Esophagus muscularis mucosa (tissue), 4 donors: ENCODE measurements at places on chromosomes 2 and 18. TPM values are rescaled to one million over a fixed set of nuclear protein-coding genes. Genes with fewer than 3 reads are reported as not detected.

R3HDM1 gene
- total RNA-seq: 13.1 TPM

NEMP2 gene
- 5.7 TPM for total RNA-seq

C2orf15 gene
- 0.39 TPM for total RNA-seq

GPR155 gene
- 41.9 TPM for total RNA-seq

DSG1 gene
- not detected for total RNA-seq

CSRNP3 gene
- total RNA-seq: 1.8 TPM

CDC42EP3 gene
- 153 TPM for total RNA-seq

AQP12A gene
- not detected for total RNA-seq

B3GNT7 gene
- 3.7 TPM for total RNA-seq

DNA sequence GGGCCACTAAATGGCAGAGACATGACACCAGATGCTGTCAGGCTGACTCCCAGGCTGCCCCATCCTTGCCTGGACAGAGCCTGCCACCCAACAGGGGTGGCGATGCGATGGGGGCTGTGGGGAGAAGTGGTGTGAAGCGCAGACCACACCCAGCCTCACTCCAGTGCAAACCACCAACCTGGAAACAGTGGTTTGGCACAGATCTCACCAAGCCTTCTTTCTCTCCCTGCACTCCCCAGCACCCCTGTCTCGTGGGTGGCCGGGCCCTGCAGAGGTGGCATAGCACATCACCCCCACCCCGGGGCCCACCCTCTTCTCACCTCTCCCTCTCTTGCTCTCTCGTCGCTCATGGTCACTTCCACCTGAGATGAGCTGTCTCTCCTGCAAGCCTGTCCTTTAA lies 32.6 kb downstream of the CIB4 start:
- H3K4me1 ChIP-seq: peaks cover 14% of the 10 kb centered on the region
- H3K4me3 ChIP-seq: no peak overlapping the region
- H3K36me3 ChIP-seq: no peaks in the 10 kb centered on the region
- peak; percentile 90 for DNase-seq
- no peaks in the 10 kb centered on the region for H3K27me3 ChIP-seq

DNA sequence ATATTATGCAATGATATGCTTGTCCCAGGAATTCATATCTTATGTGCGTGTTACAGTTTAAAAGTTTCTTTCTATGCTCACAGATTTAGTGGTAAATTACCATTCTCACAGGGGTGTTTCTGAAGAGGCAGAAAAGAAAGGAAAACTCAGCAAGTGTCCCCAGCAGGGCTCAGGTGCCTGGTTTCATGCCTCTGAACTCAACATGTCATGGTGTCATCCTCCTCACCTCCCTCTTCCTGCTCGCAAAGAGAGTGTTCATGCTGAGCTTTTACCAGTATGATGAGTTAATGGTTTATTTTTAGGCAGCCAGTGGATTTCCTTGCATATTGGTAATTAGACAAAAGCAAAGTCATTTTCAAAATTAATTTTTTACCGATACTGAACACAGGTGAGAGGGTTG lies 492.9 kb upstream of the ZEB2 start:
- DNase-seq: no peak
- no peak overlapping the region for H3K4me3 ChIP-seq
- H3K4me1 ChIP-seq: peaks cover 9% of the 10 kb centered on the region
- no peaks in the 10 kb centered on the region for H3K36me3 ChIP-seq
- no peaks in the 10 kb centered on the region for H3K27me3 ChIP-seq
- H3K27ac ChIP-seq: no peak overlapping the region

GRCh38 chr2:70385204-70385603 lies 83.3 kb upstream of the FAM136A start:
- no peak overlapping the region for H3K27ac ChIP-seq
- DNase-seq: no peak
- H3K4me3 ChIP-seq: no peak overlapping the region
- no peaks in the 10 kb centered on the region for H3K27me3 ChIP-seq
- H3K36me3 ChIP-seq: no peaks in the 10 kb centered on the region
- no peaks in the 10 kb centered on the region for H3K4me1 ChIP-seq

DNA sequence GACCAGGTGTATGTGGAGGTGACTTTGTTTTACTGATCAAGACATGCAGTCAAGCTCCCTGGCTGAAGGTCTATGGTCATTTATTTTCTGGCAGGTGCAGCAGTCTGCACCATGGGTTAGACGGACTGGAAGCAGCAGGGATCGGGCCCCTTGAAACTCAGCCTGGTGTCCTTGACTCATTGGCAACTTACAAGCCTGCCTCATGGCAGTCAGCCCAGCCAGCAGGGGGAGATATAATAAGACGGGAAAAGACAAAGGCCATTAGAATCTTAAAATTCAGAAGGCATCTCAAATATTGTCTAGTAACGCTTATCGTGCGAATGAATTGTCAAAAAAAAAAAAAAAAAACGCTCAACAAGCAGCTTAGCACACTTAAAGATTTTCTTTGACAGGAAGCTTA lies 308.2 kb downstream of the EN1 start:
- no peaks in the 10 kb centered on the region for H3K4me1 ChIP-seq
- DNase-seq: peak; percentile 75
- no peaks in the 10 kb centered on the region for H3K27me3 ChIP-seq

GRCh38 chr2:241562269-241562891 lies 3.8 kb downstream of the BOK start:
- no peak overlapping the region for H3K4me3 ChIP-seq
- DNase-seq: no peak
- H3K27ac ChIP-seq: no peak overlapping the region
- H3K4me1 ChIP-seq: peaks cover 86% of the 10 kb centered on the region

GRCh38 chr2:225773148-225773547 lies 373.6 kb downstream of the NYAP2 start:
- no peaks in the 10 kb centered on the region for H3K27me3 ChIP-seq
- H3K4me1 ChIP-seq: peaks cover 48% of the 10 kb centered on the region
- H3K4me3 ChIP-seq: no peak overlapping the region

DNA sequence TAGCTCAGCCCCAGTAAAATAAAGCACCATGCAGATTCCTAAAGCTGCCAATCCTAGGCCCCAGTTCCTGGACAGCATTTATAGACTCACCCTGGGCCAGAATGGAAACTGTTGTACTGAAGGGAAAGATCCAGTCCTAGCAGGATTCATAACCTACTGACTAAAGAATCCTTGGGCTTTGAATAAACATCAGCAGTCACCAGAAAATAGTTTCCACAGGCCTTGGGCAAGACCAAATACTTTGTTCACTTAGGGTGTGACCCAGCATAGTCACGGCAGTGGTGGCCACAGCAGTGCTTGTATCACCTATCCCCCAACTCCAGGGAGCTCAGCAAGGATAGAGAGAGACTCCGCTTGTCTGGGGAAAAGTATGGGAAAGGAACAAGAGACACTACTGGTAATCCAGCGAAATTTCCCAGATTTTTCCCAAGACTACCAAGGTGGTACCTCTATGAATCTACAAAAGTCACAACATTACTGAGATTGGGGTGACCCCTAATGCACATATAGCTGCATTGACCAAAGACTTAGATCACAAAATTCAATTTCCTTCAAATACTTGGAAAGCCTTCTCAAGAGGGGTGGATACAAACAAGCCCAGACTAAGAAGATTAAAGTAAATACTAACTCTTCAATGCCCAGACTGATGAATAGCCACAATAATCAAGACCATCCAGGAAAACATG lies 748.1 kb upstream of the LRATD1 start:
- H3K27ac ChIP-seq: no peak overlapping the region
- DNase-seq: no peak
- no peaks in the 10 kb centered on the region for H3K36me3 ChIP-seq
- no peaks in the 10 kb centered on the region for H3K4me1 ChIP-seq

- no peaks in the 10 kb centered on the region for H3K36me3 ChIP-seq
- no peaks in the 10 kb centered on the region for H3K27me3 ChIP-seq
- H3K4me1 ChIP-seq: no peaks in the 10 kb centered on the region
These were observed 33.6 kb downstream of the MAL start for GRCh38 chr2:95058989-95059641.

DNA sequence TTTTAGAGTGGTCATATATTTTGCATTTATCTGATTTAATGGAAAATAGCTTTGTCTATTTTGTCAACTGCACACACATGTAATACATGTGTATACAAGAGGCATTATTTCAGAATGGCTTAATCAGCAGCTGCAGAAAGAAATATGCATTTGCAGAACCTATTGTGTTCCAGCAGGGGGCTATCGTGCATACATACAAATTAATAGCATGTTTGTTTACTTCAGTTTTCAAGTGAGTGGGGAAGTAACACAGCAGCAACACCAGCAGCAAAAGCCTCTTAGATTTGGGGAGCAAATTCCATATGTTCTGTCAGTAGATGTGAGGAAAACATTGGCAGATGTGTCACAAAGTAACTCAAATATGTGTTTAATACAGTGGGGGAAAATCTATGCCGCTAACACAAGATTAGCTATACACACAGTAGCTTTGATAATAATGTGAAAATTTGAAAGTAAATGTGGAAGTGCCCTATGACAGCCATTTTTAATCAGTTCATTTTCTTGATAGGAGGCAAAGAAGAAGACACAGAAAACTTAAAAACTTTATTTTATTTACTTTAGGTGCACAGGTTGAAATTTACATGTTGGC lies 218.1 kb downstream of the WDR7 start:
- H3K27ac ChIP-seq: no peak overlapping the region
- no peak for DNase-seq
- H3K4me3 ChIP-seq: no peak overlapping the region

DNA sequence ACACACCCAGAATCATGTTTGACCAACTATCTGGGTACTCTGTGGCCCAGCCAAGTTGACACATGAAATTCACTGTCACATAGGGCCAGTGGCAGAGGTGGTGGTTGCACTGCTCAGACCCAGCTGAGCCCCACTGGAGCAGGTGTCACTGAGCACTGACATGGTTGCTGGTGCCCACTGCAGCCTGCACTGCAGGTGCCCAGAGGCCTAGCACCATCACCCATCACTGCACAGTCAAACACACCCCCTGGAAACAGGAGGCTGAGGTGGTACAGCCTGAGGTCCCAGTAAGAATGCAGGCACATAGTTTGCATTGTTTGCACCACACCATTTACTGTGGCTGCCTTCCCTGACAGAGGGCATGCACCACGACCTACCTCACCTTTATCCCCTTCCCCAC lies 278.7 kb upstream of the MGAT5 start:
- DNase-seq: no peak
- no peaks in the 10 kb centered on the region for H3K36me3 ChIP-seq
- H3K27me3 ChIP-seq: no peaks in the 10 kb centered on the region

DNA sequence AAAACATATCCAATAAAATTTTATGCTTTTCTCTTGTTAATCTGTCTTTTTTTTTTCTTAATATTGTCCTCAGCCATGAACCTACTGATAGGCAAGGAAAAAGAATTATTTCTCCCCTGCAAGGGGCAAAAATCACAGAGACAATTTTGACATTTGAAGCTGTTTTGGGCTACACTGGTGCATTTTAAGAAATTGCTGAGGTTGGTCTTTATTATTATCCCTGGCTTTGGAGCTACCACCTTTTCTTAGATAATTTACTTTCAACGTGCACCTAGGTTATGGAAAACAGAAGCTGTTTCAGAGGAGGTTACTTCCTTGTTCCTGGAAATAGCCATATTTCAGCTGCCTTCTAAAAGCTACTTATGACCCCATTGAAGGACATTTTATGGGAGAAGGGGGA lies 195.5 kb upstream of the KYNU start:
- no peak overlapping the region for H3K27ac ChIP-seq
- H3K4me3 ChIP-seq: no peak overlapping the region
- H3K27me3 ChIP-seq: no peaks in the 10 kb centered on the region

GRCh38 chr2:208511573-208511972 lies 105.0 kb downstream of the PTH2R start:
- H3K27me3 ChIP-seq: no peaks in the 10 kb centered on the region
- H3K36me3 ChIP-seq: no peaks in the 10 kb centered on the region
- H3K4me1 ChIP-seq: no peaks in the 10 kb centered on the region
- DNase-seq: no peak
- no peak overlapping the region for H3K27ac ChIP-seq
- no peak overlapping the region for H3K4me3 ChIP-seq

- peaks cover 75% of the 10 kb centered on the region for H3K4me1 ChIP-seq
- H3K4me3 ChIP-seq: no peak overlapping the region
- no peak overlapping the region for H3K27ac ChIP-seq
- DNase-seq: no peak
These were observed 265.8 kb downstream of the TNS1 start for GRCh38 chr2:217736776-217737550.

- no peaks in the 10 kb centered on the region for H3K27me3 ChIP-seq
- H3K27ac ChIP-seq: peak overlapping the region; percentile 18
- H3K4me1 ChIP-seq: peaks cover 32% of the 10 kb centered on the region
- no peaks in the 10 kb centered on the region for H3K36me3 ChIP-seq
These were observed 43.2 kb downstream of the CLASP1 start for GRCh38 chr2:121605820-121606733.

DNA sequence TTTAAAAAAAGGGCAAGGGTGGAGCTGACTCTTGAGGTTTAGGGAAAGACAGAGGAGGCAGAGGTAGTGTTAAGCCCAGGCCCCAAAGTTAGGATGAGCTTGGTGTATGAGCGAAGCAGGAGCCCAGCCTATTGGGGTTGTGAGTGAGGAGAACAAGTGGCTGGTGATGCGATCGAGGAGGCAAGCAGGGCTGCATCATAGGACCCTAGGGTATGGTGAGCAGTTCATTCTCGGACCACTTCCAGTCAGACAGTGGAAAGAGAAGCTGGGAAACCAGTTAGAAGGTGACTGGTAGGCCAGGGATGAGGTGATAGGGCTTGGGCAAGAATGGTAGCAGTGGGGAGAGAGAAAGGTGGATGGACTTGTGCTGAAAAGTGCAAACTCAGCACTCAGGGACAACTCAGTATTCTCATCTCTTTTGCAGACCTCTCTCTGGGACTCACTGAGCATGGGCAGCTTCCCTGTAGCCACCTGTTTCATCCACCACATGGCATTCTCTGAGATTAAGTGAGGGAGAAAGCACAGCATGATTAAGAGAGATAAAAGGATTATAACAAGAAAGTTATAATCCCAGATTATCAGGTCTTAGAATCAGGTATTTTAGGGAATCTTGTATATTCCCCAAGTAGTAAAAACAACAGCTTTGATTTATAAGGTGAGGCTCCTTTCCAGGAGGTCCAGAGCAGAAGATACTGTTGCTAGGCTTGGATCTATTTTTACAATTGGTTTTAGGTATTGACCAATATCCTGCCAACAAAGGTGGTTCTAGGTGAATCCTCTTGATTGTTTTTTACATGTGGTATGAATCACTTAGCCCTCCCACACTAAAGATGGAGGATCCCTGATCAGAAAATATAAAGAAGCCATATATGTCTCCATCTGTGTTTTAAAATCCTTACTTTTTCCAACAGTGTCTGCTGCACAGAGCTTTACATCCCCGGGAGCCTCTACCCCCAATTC lies 38.3 kb downstream of the XRCC5 start:
- H3K4me1 ChIP-seq: no peaks in the 10 kb centered on the region
- peaks cover 100% of the 10 kb centered on the region for H3K36me3 ChIP-seq
